Camera-type eye (tissue), 1 donor: ENCODE measurements at places on chromosomes 7 and 10. TPM values are rescaled to one million over a fixed set of nuclear protein-coding genes. Genes with fewer than 3 reads are reported as not detected.

The ZEB1 gene
- 168 TPM for total RNA-seq

The PWWP2B gene
- total RNA-seq, result 17.3 TPM

The GJD4 gene
- total RNA-seq, result not detected

The MEPCE gene
- 27.2 TPM for total RNA-seq

The ADARB2 gene
- 6.7 TPM for total RNA-seq
